Stimulated activated CD4-positive, alpha-beta T cell treated with anti-CD3 and anti-CD28 coated beads, Interleukin-15, amount 100 ng/mL, for 1 hour (primary cell): ENCODE measurements at places on chromosomes 6 and 20.

DNA sequence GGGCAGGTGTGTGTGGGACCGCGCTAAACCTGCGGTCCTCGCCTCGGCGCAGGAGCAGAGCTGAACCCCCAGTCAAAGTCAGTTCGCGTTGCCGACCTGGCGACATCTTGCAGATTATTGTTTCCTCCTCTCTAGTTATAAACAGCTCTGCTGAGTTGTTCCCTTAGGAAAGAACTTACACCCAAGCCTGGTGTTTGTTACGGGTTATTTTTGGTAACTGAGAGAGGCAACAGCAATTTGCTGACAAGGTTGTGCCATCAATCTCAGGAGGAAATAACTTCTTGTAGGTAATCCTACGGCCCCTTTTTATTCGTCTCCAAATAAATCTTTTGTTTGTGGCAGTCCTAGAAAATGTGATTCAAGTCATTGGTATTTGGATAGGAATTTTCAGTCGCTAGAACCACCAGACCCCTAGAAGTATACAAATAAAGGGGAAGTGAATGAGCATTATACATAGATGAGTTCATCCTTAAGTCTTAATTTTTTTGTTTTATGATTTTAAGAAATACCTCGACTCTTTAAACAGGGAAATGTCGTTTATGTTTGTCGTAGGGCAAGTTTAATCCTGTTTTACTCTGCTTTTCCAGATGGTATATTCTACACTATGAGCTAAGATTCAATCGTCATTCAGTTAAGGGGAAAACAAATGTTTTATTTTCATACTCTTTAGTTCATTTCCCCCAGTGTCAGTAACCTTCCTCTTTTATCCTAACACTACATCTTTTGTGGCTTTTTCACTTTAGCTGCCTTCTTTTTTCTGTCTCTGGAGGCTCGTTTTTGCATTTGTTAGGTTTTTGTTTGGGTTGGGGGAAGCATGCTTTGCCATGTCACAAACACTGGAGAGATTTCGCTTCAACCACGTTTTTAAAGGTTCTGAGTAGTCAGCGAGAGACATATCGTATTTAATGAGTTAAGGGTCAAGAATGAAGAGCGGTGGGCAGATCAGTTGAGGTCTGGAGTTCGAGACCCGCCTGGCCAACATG is 1.2 kb downstream of the PM20D2 start:
- DNase-seq: no peak

DNA sequence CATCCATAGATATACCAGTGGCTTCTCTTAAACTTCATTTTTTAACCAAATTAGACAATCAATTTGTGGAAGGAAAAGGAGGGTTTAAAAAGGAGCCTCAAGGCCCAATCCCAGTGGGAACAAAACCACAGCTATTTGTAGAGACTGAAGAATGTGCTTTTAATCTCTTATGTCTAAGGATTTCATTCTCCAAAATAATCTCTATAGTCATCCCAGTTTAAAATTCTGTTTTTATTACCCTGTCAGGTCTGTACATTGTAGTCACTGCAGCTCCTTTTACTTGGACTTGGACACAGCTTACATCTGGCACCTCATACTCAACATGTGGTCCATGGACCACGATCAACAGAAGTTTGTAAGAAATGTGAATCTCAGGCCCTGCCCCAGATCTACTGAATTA is 152.1 kb upstream of the STMND1 start:
- DNase-seq: no peak

DNA sequence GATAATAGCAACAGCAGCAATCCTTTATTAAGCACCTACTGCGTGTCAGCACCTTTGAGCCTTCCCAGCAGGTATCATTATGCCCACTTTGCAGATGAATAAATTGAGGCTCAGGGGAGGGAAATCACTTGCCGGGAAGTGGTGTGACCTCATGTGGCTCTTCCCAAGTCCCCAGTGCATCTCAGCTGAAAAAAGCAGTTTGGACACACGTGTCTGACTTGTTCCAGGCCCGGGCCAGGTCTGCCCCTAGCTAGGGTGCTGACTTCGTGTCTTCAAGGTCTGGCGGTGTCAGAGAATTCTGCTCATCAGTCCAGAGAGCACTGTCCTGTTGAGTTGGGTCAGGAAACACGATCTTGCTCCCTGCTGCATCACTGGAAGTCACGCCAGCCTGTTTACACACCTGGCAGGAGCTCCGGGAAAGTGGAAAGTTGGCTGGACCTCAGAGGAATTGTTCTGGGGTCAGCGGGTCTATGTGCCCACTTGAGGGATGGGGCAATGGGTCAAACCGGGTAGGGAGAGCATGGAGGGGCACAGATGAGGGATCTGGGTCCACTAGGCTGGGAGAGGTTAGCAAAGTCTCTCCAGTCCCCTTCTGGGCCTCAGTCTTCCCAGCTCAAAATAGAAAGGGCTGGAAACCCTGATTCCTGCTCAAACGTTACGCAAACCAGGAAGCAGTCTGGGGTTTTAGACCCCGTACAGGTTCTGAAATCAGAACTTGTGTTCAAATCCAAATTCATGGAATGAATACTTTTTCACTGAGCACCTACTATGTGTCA is 10.5 kb downstream of the SLC13A3 start:
- no peak for DNase-seq

GRCh38 chr6:155782320-155782731 is 326.7 kb upstream of the NOX3 start:
- DNase-seq: no peak

GRCh38 chr6:39553029-39553428 is 172.2 kb downstream of the KIF6 start:
- DNase-seq: no peak

- no peak for DNase-seq
Measured at GRCh38 chr20:63502671-63503172, 3.8 kb upstream of the EEF1A2 start.

- DNase-seq: no peak
Measured at GRCh38 chr20:52434041-52434425, 242.5 kb upstream of the ZFP64 start.

DNA sequence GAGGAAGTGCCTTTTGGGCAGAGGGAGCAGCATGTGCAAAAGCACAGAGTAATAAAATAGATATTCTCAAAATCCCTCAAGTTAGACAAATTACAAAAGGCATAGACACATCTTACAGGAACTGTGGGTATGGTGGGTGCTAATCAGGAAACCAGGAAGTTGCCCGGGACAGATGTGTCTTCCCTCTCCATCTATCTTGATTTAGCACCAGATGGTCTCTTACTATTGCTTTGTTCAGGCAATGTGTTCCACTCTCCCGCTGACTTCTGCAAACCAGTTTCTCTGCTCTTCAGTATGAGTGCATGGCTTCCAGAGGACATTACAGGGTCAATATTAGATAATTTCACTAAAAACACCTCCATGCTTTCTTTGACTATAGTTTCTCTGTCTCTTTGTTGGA is 13.2 kb downstream of the CITED2 start:
- DNase-seq: no peak

DNA sequence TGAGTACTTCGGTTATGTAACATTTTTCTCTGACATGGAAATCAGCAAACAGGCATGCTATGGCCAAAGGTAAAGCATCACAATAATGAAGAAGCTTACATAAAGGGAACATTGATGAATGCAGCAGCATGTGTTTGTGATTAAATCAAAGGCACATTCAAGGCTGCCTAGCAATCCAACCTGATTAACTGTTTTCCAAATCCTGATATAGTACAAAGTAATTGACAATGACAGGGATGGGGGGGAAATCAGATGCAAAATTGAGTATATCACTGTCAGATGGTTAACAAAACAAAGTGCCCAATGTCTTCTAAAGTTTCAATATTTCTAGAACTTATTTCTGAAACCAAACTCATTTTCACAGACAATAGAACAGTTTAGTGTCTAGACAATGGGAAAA is 39.2 kb upstream of the B3GAT2 start:
- DNase-seq: no peak

- DNase-seq: no peak
Measured at GRCh38 chr6:122654012-122654411, 43.8 kb downstream of the PKIB start.

GRCh38 chr20:47991875-47992488 is 206.7 kb upstream of the SULF2 start:
- no peak for DNase-seq

- no peak for DNase-seq
Measured at GRCh38 chr6:15341311-15342001, 95.6 kb downstream of the JARID2 start.

- DNase-seq: no peak
Measured at GRCh38 chr6:79787626-79788025, 156.5 kb downstream of the SH3BGRL2 start.

- DNase-seq: no peak
Measured at GRCh38 chr6:19268718-19269117, 568.5 kb upstream of the ID4 start.

GRCh38 chr6:1240766-1241318 is 71.1 kb upstream of the FOXQ1 start:
- DNase-seq: no peak

DNA sequence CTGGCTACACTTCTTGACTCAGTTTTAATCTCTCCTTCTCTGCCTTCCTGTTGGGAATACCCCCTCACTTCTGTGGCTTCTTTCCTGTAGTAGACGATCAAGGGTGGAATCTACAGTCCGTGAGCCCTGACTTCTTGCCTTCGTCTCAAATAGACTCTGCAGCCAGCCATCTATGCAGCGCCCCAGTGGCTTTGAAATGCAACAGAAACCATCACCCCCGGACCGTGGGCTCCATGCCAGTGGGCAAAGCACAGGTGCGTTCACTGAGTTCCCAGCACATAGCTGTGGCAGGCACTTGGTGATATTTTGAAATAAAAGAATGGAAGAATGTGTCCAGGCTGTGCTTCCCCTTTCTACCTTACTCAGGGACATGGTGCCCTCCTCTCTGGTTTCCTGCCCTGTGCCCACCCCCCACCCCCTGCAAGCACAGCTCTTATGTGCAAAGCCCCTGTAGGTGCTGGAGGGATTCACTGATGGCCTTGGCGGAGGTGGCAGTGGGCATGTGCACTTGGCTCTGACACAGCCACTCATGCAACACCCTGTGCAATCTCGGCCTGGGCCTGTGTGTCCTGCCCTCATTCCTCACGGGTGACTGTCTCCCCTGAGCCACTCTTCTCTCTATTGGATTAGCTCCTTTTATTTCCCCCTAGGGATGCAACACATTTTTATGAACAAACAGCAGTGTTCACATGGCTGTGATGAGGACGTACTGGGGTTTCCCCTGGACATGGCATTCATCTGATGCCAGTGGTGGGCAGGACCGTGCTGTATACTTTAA is 5.5 kb upstream of the CDSN start:
- DNase-seq: no peak

- no peak for DNase-seq
Measured at GRCh38 chr6:3205913-3206312, 21.5 kb downstream of the TUBB2B start.

- no peak for DNase-seq
Measured at GRCh38 chr20:19431906-19432305, 219.5 kb downstream of the SLC24A3 start.

- DNase-seq: no peak
Measured at GRCh38 chr20:51497542-51498467, 44.7 kb downstream of the NFATC2 start.

- no peak for DNase-seq
Measured at GRCh38 chr6:144325232-144325631, 40.1 kb downstream of the UTRN start.

DNA sequence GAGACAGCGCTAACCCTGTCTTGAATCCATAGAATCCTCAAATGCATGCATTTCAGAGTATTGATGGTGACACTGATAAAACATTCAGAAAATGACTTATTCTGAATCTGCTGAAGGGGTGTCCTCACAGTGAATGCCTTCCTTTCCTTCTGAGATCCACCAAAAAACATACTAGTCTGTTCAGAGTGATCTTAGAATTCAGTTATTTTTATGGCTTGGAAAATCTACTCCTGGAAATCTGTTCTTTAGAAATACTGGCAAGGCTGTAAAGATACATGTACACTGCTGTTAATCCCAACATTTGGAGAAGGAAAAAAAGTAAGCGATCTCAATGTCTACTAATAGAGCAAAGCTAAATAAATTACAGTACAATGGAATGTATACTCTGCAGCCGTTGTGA is 672.6 kb upstream of the AGPAT4 start:
- DNase-seq: no peak

GRCh38 chr20:62929051-62929538 is 2.8 kb upstream of the DIDO1 start:
- DNase-seq: no peak

DNA sequence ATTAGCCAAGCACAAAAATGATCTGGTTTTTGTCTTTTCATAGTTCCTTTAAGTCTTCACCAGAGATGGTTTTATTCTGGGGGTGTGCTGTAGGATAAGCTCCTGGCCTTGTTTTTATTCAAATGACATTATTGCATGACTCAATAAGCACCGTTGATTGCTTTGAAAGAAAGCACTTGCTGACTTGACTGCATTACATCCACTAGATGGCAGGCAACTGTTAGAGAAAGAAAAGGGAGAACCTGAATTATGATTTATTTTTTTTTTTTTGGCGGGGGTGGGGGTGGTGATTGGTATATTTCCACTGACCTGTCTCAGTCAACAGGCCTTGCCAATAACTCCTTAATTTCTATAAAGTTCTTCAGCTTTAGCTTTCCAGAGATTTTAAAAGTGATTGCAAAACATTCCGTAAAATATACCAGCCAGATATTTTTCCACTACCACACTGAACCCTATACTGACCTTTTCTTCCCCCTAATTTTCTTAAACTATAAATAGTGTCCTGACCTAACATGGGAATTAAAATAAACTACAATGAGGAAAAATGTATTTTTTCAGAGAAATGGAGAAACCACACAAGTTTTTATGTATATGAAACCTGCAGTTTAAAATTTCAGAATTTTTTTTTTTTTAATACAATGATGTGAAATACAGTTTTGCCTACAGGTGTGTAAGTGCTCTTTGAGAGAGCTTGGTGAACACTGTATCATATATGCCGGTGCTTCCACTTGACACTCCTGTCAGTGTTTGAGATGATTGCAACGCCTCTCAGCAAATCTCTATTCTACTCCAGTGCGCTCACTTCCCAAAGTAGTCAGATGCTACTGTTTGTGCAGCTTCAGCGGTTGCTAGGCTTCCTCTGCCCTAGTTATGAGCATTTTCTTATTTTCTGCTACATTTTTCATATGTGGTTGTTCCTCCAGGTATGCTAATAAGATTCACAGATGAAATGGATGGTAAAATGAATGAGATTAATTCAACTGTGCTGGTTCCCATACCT is 274.3 kb downstream of the CD109 start:
- DNase-seq: no peak

DNA sequence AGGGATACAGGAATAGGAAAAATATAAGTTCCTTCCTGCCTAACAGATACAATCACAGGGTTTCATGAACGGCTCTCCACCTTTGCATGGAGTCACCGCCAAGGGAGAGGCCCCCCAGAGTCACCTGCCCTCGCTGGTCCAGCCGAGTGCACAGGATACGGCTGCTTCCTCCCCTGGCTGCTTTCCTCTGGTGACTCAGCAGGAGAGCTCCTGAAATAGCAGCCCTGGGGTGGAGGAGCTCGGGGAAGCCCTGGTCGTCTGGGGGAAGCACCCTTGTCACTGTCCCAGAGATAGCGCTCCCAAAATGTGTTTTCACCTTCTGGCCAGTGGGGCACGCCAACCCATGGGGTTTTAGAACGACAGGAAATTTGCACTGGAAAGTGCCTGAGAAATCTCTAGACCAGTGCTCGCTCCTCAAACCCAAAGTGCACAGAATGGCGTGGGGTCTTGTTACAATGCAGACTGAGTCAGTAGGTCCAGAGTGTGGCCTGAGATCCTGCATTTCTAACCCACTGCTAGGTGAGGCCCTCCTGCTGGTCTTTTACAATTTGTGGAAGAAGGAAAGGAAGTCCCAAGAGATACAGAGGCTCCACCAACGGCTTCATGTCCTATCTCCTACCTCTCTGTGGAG is 35.9 kb upstream of the FAM50B start:
- no peak for DNase-seq
